GM23248 (cell line): ENCODE measurements at places on chromosomes 2 and 18. TPM values are rescaled to one million over a fixed set of nuclear protein-coding genes. Genes with fewer than 3 reads are reported as not detected.

The RAB17 gene
- 0.76 and 1.7 TPM in 2 replicates for total RNA-seq

The SNTG2 gene
- not detected in 2 replicates for total RNA-seq

The TTC31 gene
- 15.9 and 17.7 TPM in 2 replicates for total RNA-seq

The GALNT3 gene
- total RNA-seq = 1.1 TPM in 1 of 2 replicates, not detected in the other

The FMNL2 gene
- total RNA-seq = 18.6 and 19.6 TPM in 2 replicates

The FBXO15 gene
- total RNA-seq = 0.22 TPM in 1 of 2 replicates, not detected in the other

The G6PC2 gene
- not detected in 2 replicates for total RNA-seq

The CPSF3 gene
- 34.0 and 39.6 TPM in 2 replicates for total RNA-seq

The KCTD1 gene
- 14.9 and 17.9 TPM in 2 replicates for total RNA-seq

The MC2R gene
- total RNA-seq = not detected in 2 replicates

The CFAP53 gene
- total RNA-seq = 0.11 and 0.25 TPM in 2 replicates

The B3GNT7 gene
- under 0.01 TPM in 1 of 2 replicates, not detected in the other for total RNA-seq

The C2orf80 gene
- total RNA-seq = not detected in 2 replicates

The EEF1B2 gene
- 365 and 382 TPM in 2 replicates for total RNA-seq

The HOXD9 gene
- 4.2 and 7.0 TPM in 2 replicates for total RNA-seq

The E2F6 gene
- 11.5 and 12.8 TPM in 2 replicates for total RNA-seq

The DIPK1C gene
- total RNA-seq = not detected in 2 replicates

The HMSD gene
- total RNA-seq = not detected in 2 replicates

The ESPNL gene
- total RNA-seq = 1.4 and 1.5 TPM in 2 replicates

The GRB14 gene
- total RNA-seq = not detected in 2 replicates

The CXCR2 gene
- not detected in 2 replicates for total RNA-seq

The STPG4 gene
- not detected in 2 replicates for total RNA-seq

The GALNT5 gene
- 114 and 117 TPM in 2 replicates for total RNA-seq
